ENCODE measurements at places on chromosomes 7 and 10. TPM values are rescaled to one million over a fixed set of nuclear protein-coding genes. Genes with fewer than 3 reads are reported as not detected.

The MAGI2 gene
- 51.5 TPM for total RNA-seq

The PRKCQ gene
- 2.4 TPM for total RNA-seq

The NUTM2A gene
- total RNA-seq, result not detected

The TEX36 gene
- not detected for total RNA-seq

The ZPBP gene
- not detected for total RNA-seq

The BMPER gene
- total RNA-seq, result 83.3 TPM

The EIF4EBP2 gene
- 30.8 TPM for total RNA-seq

GRCh38 chr10:130424418-130424817 is 288.2 kb downstream of the GLRX3 start:
- DNase-seq, result no peak

DNA sequence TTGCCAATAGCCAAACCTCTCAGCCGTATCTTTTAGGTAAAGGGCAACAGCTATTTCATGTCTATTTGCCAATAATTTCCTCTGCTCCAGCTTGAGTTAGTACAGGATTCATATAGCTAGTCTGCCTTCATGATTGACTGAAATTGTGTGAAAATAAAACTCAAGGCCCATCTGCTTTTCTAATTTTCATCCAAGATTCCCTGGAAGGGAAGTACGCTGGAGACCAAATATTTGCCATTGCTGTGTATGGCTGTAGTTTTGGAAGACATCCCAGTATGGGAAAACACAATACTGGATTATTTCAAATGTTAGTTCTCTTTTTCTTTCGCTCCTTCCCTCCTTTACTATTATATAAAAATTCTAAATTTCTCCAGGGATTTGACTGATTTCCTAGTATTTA is 652.4 kb downstream of the CNTNAP2 start:
- DNase-seq, result no peak

DNA sequence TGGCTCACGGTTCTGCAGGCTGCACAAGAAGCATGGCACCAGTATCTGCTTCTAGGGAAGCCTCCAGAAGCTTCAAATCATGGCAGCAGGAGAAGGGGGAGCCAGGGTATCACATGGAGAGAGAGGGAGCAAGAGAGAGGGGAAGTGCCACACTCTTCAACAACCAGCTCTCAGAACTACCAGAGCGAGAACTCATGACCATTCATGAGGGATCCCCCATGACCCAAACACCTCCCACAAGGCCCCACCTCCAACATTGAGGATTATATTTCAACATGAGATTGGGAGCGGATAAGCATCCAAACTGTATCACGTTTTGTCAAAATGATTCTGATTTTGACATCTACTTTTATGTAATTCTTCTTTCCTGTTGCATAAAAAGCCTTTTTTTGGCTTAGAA is 38.5 kb downstream of the CREM start:
- DNase-seq, result no peak

GRCh38 chr10:97454330-97455036 is 8.5 kb downstream of the ZDHHC16 start:
- DNase-seq, result peak; percentile 64

DNA sequence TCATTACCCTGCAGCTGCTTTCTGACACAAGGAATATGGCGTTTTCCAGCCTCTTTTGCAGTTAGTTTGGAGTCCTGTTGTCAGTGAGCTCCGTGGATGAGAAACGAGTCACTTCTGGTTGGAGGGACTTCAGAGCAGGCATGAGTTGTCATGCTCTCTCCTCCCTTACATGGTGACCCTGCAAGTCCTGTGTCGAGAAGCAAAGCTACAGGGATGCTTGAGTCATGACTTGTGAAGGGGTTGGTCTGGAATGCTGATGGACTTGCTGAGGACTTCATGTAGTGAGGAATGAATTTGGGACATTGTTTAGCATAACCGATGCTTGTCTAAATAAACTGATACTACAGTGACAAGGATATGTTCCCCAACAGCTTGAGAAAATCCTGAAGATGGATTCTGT is 108.8 kb downstream of the ADCYAP1R1 start:
- DNase-seq, result no peak

DNA sequence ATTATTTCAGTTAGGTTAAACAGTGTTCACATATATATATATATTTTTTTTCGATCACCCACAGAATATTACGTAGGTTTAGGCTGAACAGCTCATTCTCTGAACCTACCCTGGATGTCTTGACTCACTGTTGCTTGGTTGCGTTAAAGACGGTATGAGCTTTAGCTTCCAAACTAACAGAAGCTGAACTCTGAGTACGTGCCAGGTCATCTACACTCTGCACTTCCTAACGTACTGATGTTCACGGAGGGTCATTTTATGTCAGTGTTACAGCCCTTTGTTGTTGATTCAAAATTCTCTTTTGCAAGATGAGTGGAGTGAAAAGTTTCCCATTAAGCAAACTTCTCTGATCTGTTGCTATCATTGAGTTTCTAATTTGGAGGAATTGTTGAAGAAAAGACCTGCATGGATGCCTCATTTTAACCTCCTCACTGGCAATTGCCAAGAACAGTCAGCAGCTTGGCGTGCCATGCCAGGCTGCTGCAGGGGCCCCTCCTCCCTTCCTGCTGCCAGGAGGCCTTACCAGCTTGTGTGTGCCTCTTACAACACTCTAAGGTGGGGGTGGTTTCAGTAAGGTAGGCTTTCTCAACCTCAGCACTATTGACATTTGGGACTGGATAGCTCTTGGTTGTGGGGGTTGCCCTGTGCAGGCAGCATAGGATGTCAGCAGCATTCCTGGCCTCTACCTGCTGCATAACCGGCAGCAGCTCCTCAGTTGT is 44.3 kb downstream of the INSYN2A start:
- no peak for DNase-seq

- DNase-seq, result no peak
These were observed 62.1 kb upstream of the PRSS58 start for GRCh38 chr7:142319970-142320369.

DNA sequence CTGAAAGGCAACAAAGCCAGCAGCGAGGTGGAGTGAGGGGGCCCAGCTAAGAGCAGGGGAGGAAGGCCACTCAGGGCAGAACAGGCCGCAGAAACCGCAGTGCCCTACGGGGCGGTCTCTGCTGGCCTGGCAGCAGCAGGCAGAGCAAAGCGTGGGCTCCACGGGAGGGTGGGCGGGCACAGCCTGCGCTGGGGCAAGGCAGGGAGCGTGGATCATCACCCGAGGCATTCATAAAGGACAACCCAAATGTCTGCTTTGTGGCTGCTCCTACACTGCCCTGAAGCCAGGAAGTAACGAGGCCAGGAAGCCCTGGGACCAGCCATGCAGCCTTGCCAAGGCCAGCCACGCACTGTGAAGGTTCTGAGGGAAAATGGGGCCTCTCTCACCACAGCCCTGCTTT is 127.5 kb downstream of the MAD1L1 start:
- no peak for DNase-seq
